PC-3 (cell line): ENCODE measurements at places on chromosomes 2 and 18. TPM values are rescaled to one million over a fixed set of nuclear protein-coding genes. Genes with fewer than 3 reads are reported as not detected.

The NDC80 gene
- 26.0 and 53.4 TPM in 2 replicates for total RNA-seq

The FSHR gene
- total RNA-seq: not detected in 2 replicates

- no peak overlapping the region for H3K27ac ChIP-seq
- DNase-seq: peak; percentile 2
- no peaks in the 10 kb centered on the region for H3K36me3 ChIP-seq
- H3K4me1 ChIP-seq: no peaks in the 10 kb centered on the region
- H3K4me3 ChIP-seq: no peak overlapping the region
Observed at GRCh38 chr18:40685219-40685618, 1269.8 kb upstream of the PIK3C3 start.

GRCh38 chr2:64085936-64086335 is 58.3 kb downstream of the PELI1 start:
- no peaks in the 10 kb centered on the region for H3K4me1 ChIP-seq
- no peak overlapping the region for H3K4me3 ChIP-seq
- no peak for DNase-seq

GRCh38 chr2:165561516-165561915 is 92.0 kb downstream of the CSRNP3 start:
- no peak overlapping the region for H3K27ac ChIP-seq
- H3K4me3 ChIP-seq: no peak overlapping the region

DNA sequence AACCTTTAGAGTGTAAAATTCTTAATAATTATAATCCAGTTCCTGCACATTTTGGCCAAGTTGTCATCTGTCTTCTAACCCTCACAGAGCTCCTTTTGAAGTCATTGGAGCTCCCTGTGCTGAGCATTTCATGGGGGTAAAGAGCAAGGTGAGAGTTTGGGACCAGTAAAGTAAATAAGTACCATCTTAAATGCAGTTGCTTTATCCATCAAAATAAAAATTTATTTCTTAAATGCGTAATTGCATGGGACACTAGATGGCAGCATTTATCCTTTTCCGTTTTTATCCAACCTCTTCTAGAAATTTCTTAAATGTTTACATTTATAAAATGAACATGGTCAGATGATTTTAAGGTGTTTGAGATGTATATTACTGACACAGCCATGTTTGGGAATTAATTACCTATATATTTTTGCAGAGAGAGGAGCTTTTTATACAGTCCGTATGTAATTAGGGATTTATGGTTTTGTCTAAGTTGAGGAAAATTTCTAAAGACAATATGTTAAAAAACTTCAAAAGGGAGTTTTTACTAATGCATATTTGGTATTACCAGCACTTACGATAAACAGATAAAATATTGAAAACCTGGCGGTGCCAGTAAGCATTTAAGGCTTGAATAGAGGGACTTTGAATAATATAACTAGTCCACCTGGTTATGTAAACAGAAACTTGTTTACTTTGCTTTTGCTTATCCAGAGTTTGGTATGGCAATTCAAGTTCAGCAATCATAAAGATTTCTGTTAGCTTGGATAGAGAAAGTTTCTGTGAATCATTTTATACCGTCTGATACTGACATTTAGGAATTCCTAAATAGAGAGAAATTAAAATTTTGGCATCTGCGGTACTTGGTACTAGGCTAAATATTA is 54.5 kb downstream of the ACSL3 start:
- no peak overlapping the region for H3K27ac ChIP-seq
- H3K27me3 ChIP-seq: no peaks in the 10 kb centered on the region
- peak; percentile 53 for DNase-seq
- peaks cover 22% of the 10 kb centered on the region for H3K4me1 ChIP-seq

DNA sequence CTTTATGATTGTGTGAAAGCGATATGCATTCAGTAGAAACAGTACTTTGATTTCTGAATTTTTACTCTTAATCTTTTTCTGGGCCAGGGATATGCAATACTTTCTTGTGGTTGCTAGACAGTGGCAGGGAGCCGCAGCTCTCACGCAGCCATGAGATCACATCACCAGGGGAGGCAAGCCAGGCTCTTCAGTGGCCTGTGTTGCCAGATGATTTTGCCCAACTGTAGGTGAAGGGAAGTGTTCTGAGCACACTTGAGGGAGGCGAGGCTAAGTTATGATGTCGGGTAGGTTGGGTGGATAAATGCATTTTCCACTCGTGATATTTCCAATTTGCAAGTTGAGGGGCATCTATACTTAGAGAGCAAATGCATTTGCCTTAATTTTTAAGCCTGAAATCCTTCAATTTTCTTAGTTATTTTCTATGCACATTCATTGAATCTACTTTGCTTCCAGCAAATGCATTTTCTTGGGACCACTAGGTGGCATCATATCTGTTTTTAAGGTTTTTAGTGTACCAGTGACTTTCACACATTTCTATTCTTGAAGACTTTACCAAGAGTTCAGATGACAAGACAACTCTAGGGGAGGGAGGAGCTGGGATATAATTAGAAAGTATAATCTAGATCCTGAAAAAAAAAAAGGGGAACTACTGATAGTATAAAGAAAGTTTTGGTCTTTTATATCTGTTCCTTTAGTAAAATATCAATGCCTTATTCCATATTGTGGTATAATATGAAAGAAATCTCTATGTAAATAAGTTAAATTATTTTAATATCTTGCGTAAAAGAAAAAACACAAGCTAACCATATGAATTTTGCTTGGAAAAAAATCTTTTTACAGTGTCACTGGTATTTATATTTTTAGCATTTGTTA is 643.3 kb downstream of the SOCS6 start:
- DNase-seq: peak; percentile 49
- no peaks in the 10 kb centered on the region for H3K36me3 ChIP-seq
- no peaks in the 10 kb centered on the region for H3K4me1 ChIP-seq
- no peak overlapping the region for H3K27ac ChIP-seq

DNA sequence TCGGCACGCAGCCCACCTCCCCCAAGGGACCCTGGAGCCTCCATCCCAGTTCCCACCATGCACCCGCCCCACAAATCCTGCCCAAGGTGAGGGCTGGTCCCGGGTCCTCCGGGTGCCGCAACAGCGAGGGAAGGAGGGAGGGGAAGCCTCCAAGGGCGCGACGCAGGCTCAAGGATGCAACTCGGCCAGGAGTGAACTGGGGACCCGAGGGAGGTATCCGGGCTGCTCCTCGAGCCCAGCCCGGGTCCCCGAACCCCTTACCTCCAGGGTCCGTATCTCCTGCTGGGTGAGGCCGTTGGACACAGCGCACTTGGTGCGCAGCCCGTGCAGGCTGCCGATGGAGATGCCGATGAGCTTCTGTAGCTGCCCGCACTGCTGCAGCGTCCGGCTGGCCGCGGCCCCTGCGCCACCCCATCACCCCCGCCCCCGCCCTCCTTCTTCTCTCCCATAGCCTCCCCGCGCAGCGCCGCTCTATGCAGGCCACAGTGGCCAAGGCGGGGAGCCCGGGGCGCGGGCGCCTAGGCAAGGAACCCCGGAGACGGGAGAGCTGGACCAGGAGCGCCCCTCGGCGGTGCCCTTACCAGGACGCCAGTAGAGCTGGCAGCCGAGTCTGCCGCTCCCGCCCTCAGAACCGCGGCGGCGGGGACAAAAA is 124.1 kb downstream of the ANKRD30BL start:
- H3K4me3 ChIP-seq: peak overlapping the region; percentile 66
- no peaks in the 10 kb centered on the region for H3K36me3 ChIP-seq
- no peak overlapping the region for H3K27ac ChIP-seq
- DNase-seq: no peak
- no peaks in the 10 kb centered on the region for H3K4me1 ChIP-seq
- peaks cover 49% of the 10 kb centered on the region for H3K27me3 ChIP-seq

DNA sequence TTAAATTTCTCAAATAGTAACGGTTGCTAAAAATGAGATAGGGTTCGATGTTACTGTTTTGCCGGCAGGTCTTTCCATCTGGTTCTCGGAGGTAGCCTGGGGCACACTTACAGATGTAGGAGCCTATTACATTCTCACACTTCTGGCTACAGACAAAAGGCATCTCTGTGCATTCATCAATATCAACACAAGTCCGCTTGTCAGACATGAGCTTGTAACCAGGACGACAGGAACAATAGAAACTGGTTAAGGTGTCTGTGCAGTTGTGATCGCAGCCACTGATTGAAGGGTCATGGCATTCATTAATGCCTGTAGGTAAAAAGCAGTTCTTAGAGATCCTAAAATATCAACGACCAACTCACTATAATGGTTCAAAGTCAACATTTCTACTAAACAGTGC is 116.3 kb downstream of the DHRS9 start:
- no peak for DNase-seq
- H3K27me3 ChIP-seq: peaks cover 11% of the 10 kb centered on the region; the same call in 1 of the 2 replicates
- no peak overlapping the region for H3K27ac ChIP-seq
- H3K4me1 ChIP-seq: peaks cover 12% of the 10 kb centered on the region

DNA sequence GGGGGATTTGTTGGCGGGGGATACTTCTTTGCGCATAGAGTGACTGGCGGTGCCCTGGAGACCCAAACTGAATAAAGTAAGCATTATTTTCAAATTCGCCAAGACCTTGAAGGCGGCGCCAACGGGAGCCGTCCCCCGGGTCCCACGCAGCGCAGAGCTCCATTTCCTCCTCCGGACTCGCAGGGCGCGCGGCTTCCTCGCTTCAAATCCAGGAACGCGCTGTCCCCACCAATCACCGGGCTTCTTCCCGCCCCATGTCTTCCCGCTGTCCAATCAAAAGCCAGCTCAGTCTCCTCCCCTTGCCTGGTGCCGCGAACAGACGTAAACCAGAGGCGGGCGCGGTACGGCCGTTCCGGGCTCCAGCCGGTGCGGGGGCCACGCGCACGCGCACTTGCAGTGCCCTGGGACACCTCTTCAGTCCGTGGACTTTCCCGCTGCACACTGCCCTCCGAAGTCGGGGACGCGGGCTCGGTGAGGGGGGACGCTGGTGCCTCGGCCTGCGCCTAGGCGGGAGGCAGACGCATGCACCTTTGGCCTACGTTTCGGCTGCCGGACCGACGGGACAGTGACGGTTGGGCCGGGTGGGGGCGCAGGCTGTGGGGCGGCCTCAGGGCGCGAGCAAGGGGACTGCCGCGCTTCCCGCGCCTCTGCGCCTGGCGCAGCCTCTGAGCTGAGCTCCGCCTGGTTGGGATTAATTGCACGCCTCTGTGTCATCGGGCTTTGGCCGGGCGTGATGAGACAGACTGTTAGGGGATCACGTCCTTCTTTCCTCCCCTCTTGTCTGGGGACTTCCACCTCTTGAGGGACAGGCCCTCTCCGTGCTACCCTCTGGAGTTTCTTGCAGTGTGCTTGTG is at the start of gene CEP192:
Gene CEP192, plus strand, starts transcription at position 396 of the 854 bp plus-strand sequence. CDS start 8,063 bp downstream, outside the sequence.
- H3K27ac ChIP-seq: peak within 1 kb of the TSS; percentile 82
- peak within 1 kb of the TSS; percentile 94 for H3K4me3 ChIP-seq
- DNase-seq: peak; percentile 98
- H3K36me3 ChIP-seq: peaks cover 6% of the 10 kb centered on the region; the same call in 1 of the 2 replicates

GRCh38 chr18:34821669-34822210 is 111.6 kb downstream of the DTNA start:
- H3K4me1 ChIP-seq: no peaks in the 10 kb centered on the region
- DNase-seq: no peak
- no peak overlapping the region for H3K27ac ChIP-seq
